NCI-H2029 (cell line): ENCODE measurements at places on chromosomes 12 and 14.

- DNase-seq, result no peak
Measured at GRCh38 chr12:96427269-96427729, 27.1 kb upstream of the CDK17 start.

DNA sequence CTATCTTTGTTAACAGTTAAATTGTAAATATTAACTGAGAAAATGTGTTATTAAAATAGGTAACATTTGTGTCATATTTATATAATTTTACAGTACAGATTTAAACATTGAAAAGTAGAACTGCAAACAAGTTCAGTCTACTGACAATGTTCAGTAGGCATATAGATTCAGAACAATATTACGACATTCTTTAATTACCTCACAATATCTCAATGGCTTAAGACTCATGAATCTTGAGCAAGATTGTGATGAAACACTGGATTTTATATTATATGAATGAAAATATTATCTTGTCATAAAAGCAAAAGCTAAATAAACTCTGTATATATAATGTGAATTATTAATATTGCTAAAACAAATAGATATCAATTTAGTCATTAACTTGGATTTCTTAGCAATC, 194.9 kb downstream of the ADAMTS20 start:
- DNase-seq, result no peak

- DNase-seq, result no peak
Measured at GRCh38 chr12:42587601-42588523, 1.7 kb downstream of the PRICKLE1 start.

DNA sequence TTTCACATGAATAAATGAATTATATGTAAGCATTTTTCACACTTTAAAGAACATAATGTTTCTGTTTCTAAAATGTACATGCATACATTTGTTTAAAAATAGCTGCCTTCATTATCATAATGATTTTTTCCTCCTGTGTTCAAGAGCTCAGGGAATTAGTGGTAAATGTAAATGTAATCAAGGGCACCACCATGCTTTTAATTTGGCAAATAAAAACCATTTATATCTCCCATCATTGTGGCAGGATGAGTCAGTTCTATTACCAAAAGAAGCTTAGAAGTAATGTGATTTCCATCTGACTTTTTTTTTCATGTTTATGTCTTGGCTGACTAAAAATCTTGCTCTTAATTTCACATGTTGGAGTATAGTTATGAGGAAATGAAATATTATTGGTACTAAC, 176.1 kb downstream of the GXYLT1 start:
- no peak for DNase-seq

GRCh38 chr12:124588751-124589267, 21.4 kb upstream of the NCOR2 start:
- no peak for DNase-seq

DNA sequence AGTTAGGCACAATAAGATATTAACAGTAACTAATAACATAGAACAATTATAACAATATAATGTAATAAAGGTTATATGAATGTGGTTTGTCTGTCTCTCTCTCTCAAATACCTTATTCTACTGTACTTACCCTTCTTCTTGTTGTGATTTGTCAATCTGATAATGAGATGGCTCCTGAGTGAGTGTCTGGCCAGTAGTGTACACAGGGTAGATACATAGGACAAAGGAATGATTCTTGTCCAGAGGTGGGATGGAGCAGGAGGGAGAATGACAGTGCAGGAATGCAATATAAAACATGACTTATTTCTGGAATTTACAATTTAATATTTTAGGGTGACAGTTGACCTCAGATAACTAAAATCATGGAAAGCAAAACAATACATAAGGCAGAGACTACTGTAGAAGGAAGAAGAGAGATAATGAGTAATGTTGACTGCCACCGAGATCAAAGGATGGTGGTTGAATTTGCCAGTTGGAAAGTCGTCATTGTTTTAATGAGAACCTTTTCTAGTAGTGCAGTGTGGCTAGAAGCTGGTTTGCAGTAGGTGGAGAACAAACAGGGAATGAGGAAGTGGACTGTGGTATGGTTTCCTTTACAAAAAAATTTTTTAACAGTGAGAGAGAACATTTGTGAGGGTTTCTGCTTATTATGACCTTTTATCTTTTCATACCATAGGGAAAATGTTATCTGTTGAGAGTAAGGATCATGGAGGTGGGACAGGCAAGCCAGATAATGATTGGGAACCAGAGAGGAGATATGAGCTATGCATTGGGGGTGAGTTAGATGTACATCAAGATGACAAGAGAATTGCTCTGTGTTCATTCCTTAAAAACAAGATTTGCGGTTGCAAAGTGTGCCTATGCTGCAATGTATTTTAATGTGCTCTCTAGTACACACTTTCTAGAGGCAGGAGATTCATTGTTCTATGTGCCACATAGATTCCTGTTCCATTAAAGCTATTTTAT, 458.3 kb downstream of the BTG1 start:
- no peak for DNase-seq

- DNase-seq, result no peak
Measured at GRCh38 chr12:127885954-127886750, 380.8 kb upstream of the TMEM132C start.

DNA sequence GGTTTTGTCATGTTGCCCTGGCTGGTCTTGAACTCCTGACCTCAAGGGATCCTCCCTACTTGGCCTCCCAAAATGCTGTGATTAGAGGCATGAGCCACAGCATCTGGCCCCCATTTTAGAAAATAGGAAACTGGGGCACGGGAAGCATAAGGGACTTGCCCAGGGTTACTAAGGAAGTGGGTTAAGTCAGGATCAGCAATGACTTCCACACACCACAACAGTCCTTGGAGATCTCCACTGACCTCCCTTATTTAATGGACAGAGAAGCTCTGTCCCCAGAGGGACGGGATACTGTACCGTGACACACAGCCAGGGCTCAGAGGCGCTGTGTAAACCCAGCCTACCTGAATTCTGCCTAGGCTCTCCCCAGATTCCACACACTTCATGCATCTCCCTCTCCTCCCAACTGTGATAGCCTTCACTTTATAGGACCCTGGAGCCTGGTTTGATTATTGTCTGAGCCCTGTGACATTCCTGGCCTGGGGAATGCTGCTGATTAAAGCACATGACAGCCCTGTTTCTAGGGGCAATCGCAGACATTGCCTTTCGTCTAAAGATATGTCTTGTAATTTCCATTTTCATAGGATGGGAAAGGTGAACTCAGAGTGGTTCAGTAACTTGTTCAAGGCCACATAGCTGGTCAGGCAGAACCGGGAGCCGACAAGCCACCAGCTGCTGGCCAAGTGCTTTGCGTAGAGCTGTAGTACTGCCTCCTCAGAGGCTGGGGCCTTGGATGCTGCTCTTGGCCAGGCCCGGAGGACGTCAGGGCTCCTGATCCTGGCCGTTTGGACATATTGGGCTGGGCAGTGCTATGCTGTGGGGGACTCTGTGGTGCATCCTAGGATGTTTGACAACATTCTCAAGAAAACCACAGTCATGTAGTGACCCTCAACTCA, 20.8 kb downstream of the SERPINA1 start:
- DNase-seq, result no peak

GRCh38 chr14:70567791-70568190, 32.7 kb downstream of the MED6 start:
- no peak for DNase-seq

- DNase-seq, result no peak
Measured at GRCh38 chr12:94870511-94870910, 133.0 kb downstream of the NDUFA12 start.

DNA sequence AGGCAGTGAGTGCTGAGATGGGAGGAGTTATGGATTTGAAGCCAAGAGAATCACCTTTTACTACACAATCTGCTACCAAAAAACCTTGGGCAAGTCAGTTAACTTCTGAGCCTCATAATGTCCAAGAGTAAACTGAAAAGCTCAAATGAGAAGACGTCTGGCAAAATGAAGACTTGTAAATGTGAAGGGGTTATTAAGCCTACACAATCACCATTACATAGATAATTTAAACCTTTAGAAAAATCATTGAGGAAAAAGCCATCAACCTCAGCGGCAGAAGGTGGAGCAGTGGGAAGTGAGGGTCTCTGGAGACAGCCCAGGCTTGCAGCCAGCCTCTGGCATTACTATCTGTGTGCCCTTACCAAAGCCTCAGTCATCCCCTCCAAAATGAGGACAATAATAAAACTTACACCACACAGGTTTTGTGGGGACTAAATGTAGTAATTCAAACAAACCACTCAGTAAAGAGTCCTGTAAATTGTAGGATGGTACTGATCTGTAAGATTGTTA, 50.5 kb upstream of the CCDC175 start:
- DNase-seq, result no peak

- no peak for DNase-seq
Measured at GRCh38 chr14:94088516-94088915, 7.4 kb downstream of the IFI27L1 start.

- peak; percentile 15 for DNase-seq
Measured at GRCh38 chr14:94850309-94851211, 80.6 kb upstream of the GSC start.

GRCh38 chr14:58575956-58576355, 61.8 kb upstream of the DACT1 start:
- DNase-seq, result no peak

GRCh38 chr14:89089330-89089729, 264.9 kb downstream of the TTC8 start:
- no peak for DNase-seq

DNA sequence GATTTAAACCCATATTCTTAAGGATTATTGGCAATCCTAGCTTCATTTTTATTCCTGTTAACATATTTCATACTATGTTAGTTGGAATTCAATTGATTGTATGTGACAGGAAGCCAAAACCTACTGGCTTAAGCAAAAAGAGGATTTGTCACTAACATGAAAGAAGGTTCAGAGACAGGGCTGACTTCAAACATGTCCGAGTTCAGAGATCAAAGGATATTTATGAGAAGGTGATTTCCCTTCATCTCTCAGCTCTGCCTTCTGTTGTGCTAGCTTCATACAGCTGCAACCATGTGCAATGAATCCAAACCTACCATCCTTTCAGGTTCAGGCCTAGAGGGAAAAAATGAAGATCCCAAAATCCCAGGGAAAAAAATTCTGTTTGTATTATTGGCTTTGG, 349.7 kb downstream of the ATP23 start:
- no peak for DNase-seq

- no peak for DNase-seq
Measured at GRCh38 chr14:28157887-28158791, 608.4 kb upstream of the FOXG1 start.

GRCh38 chr12:32285489-32285888, 113.9 kb upstream of the FGD4 start:
- DNase-seq, result no peak

GRCh38 chr12:108738170-108738569, 6.9 kb upstream of the CORO1C start:
- DNase-seq, result no peak

DNA sequence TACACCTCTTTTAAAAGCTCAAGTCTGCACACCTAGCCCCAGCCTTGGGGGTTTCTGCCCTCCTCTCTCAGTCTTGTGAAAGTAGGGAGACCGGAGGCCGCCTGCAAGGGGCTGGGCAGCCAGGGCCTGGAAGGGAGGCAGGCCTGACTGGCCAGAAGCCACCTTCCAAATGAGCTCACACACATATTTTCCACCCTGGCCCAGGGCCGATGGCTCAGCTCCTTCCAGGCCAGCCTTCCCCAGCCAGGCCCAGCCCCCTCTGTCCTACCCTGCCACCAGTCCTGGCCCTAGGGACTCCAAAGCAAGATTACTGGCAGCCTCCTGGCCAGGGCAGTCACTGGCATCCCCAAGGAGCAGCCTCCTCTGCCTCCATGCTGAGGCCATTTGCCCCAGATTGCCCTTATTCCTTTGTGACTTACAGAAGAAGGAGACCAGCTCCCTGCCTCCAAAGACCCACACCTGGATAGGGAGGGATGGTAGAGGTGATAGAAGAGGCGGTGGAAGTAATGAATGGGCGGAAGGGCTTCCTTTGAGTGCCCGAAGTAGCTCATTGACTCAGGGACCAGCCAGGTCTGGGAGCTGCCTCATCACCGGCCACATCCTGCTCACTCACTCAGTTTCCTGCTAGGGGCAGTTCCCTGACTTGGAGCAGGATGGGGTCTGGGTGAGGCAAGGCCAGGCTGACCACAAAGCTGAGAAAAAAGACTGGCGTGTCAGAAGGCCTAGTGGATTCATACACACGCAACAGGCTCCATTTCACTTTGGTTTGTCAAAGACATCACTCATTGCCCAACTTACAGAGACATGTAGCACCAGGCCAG, 14.8 kb downstream of the MMP14 start:
- no peak for DNase-seq

DNA sequence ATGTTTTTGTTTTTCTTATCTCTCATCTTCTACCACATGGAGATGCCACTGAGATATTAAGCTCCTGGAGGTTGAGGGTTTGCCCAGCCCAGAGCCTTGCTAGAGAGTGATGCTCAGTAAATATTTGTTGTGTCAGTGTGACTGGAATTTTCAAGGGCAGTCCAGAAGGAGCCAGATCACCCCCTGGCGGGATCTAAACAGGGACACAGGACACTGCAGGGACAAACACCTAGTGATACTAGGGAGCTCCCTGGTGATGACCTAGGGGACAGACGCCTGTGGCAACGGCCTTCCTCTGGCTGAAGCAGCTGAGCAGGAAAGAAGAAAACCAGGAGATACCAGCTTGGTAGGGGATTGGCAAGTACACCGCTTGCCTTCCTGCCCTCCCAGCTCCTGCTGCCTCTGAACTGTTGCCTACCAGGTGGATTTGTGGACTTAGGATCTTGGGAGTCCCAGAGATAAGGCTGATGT, 714.4 kb upstream of the TBX3 start:
- peak; percentile 76 for DNase-seq

DNA sequence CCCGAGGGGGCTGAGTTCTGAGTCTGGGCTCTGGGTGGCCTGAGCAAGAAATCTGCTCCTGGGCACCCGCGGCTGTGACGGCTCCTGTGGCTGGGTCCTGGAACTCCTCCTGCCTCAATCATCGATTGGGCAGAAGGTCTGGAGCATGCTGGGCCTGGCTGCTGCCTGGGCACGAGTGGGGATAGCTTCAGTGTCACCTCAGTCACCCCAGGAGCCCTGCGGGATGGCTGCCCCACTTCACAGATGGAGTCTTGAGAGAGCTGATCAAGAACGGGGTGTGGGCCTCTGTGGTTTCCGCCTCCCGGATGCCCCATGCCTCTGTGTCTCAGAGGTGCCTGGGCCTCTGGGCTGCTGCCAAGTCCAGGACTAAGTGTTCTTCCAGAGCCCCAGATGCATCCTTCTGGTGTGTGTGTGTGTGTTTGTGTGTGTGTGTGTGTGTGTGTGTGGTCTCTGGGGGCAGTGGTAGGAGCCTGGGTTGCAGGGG, 185.6 kb upstream of the C14orf180 start:
- DNase-seq, result no peak
